ENCODE measurements at places on chromosomes 5 and 9.
A peak's percentile ranks its signal among the peaks of the same experiment; 100 is the strongest.

- no peak for DNase-seq
Observed at GRCh38 chr9:126561582-126561981, 52.1 kb upstream of the LMX1B start.

GRCh38 chr9:26313108-26313507 lies 579.5 kb downstream of the CAAP1 start:
- DNase-seq = no peak

- peak; percentile 97 for DNase-seq
Observed at GRCh38 chr5:10485142-10485795, 43.6 kb downstream of the ROPN1L start.

- no peak for DNase-seq
Observed at GRCh38 chr5:122722341-122722740, 52.5 kb upstream of the SNX2 start.

DNA sequence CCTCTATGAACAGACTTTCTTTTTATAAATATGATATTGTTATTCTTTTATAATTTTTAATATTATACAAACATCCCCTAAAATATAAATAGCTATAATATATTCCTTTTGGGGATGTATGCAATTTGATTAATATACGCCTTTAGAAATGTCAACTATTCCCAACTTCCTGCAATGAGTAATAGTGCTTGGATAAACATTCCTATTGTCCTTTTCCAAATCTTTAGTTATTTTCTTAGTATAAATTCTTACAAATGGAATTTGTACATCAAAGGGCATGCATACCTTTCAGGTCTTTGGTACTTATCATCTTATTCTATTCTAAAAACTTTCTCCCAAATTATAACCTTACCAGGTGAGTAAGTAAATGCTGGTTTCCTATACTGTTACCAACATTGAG lies 6.2 kb downstream of the NLN start:
- no peak for DNase-seq

- DNase-seq = no peak
Observed at GRCh38 chr5:39691136-39691535, 266.4 kb upstream of the DAB2 start.

DNA sequence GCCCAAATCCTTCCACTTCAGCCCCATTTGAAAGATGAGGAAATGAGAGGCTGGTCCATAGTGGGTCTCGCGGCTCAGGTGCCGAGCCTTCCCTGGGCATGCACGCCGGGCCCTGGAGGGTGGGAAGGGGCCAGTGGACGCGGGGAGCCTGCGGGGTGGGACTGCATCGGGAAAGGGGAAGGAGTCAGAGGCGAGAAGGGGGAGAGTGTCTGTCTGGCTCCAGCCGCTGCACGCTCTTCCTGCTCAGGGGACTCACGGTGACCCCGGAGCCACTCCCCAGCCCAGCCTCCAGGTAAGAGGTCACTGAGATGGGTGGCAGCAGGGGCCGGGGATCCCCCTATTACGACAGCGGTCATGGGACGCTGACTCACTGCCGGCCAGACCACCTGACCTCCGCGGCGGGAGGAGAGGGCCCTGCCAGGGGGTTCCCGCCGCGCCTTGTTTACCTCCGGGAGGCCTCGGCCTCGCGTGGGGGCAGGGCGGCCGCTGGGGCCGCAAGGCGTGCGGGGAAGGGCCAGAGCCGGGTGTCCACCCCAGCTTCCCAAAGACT lies 1.9 kb upstream of the SQSTM1 start:
- peak; percentile 97 for DNase-seq

DNA sequence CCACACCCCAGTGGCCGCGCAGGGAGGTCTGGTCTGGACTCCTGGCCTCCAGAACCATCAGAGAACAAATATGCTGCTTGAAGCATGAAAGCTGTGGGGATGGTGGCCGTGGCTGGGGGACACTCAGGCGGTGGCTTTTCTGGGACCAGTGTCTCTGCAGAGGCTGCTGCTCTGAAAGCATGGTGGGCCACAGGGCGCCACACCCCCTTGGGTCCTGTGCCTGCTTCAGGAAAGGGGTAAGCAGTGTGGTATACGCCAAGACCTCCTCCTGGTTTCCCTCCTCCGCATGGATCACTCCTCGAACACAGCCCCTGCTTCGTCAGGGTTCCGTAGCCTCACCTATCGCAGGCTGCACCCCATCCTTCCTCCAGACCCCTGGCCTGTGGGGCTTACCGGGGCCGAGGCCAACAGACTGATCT lies 19.7 kb upstream of the TERT start:
- no peak for DNase-seq

GRCh38 chr9:132810314-132810713 lies 67.8 kb downstream of the AK8 start:
- DNase-seq = no peak
